ENCODE measurements at places on chromosomes 12 and 14.

GRCh38 chr12:66852765-66853164 lies 173.9 kb upstream of the GRIP1 start:
- DNase-seq = no peak

- DNase-seq = no peak
Measured at GRCh38 chr12:65663648-65664047, 160.6 kb upstream of the HMGA2 start.

DNA sequence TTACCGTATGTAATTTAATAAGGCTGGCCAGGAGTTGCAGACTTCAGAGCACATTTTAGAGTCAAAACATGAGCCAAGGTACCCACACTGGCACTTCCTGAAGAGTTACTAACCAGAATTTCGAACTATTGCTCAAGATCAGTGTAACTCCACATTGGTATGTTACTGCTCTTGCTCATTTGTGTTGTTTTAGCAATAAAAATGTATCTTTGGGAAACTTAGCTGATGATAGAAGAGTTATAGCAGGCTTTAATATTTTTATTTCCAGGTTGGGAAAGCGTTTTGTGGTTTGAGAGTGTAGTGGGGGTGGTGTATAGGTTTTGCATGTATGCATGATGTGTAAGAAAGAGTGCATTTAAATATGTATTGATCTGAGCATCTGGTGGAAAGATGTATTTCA lies 96.6 kb downstream of the SCN8A start:
- DNase-seq = peak; percentile 81

GRCh38 chr12:25416516-25416915 lies 136.6 kb downstream of the LMNTD1 start:
- DNase-seq = no peak

DNA sequence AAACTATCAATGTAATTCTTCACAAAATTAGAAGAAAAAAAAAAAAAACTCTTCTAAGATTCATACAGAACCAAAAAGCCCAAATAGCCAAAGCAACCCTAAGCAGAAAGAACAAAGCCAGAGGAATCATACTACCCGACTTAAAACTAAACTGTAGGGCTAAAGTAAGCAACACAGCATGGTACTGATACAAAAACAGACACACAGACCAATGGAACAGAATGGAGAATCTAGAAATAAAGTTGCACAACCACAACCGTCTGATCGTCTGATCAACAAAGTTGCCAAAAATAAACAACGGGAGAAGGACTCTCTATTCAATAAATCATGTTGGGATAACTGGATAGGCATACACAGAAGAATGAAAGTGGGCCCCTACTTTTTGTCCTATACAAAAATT lies 16.9 kb downstream of the CDK17 start:
- DNase-seq = no peak

All from AML-193 (cell line).